ENCODE measurements at places on chromosomes 2 and 18.

DNA sequence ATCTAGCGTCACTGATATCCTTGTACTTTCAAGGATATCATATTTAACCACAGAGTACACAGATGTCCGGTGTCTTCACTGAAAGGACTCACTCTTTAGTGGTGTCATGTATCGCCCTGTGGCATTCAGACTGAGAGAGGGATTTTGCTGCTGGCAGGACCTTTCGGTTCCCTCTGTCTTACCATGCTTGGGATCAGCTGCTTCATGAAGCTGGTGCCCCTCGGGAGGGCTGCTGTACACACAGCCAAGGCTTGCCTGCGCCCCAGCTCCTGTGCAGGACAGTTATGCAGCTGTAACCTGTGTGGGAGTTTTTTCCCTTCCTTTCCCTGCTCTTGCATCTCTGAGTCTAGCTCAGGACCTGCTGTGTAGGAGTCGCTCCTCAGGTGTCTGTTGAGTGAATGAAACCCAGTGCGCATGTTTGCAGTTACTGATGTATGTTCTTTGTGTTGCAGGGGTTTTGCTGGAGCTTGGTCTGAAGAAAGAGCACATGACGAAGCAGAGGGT lies 64.4 kb downstream of the GREB1 start:
- DNase-seq, result peak; percentile 67

- DNase-seq, result no peak
Measured at GRCh38 chr2:241538838-241539615, 19.5 kb upstream of the BOK start.

GRCh38 chr2:47002480-47003381 lies 87.1 kb upstream of the MCFD2 start:
- DNase-seq, result peak; percentile 53

GRCh38 chr2:88828397-88829137 lies 137.1 kb downstream of the RPIA start:
- peak; percentile 66 for DNase-seq

GRCh38 chr2:217301142-217301925 lies 441.5 kb upstream of the TNP1 start:
- DNase-seq, result no peak

GRCh38 chr18:22734791-22735627 lies 198.1 kb upstream of the RBBP8 start:
- DNase-seq, result peak; percentile 30

DNA sequence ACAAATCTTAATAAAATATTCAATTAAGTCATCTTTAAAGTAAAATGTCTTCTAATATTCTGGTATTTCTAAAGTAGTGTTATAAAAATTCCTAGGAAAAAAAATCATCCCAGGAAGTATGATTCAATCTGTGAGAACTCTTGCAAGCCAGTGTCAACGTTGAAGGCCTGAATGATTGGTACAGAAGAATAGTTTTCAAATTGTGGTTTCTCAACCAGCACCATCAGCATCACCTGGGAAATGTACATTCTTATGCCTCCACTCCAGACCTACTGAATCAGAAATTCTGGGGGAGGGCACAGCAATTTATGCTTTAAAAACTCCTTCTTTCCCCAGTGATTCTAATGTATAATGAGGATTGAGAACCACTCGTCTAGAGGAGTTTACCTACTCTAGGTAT lies 62.3 kb upstream of the C2orf15 start:
- DNase-seq, result no peak

- DNase-seq, result no peak
Measured at GRCh38 chr2:145161656-145162055, 641.7 kb upstream of the ZEB2 start.

- no peak for DNase-seq
Measured at GRCh38 chr18:59459369-59460071, 100.5 kb upstream of the LMAN1 start.

- no peak for DNase-seq
Measured at GRCh38 chr2:191051177-191051576, 37.2 kb upstream of the STAT1 start.

DNA sequence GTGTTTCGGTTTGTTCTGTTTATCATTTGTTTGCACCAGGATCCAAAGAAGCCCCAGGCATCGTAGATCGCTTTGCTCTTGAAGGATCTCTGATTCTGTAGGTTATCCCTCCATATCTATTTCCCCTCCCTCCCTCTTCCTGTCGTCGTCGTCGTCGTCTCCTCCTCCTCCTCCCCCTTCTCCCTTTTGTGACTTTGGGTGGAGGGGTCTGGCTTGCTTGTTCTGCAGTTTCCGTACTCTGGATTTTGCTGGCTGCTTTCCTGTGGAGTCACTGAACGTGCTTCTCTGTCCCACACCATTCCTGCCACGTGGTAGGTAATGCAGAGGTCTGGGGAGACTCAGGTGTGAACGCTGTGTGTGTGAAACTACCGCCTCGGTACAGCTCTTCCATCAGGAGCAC lies 225.0 kb downstream of the LDLRAD4 start:
- no peak for DNase-seq

DNA sequence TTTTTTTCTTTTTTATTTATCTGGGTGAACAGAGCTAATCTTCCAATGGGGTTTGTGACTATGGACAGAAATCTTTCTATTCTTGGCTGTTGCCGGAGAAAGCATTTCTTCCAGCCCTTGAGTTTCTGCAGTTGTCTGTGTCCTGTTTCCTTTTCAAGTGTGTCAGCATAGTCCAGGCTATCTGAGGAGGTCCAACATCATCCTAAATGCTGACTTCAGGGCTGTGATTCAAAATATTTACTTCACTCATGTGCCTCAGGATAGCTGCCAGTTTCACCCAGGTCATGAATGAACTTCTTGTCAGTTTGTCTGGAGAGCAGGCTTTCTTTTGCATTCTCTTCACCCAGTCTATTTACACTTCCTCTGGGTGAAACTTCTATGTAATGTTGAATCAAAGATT lies 27.9 kb downstream of the ITGAV start:
- DNase-seq, result no peak

GRCh38 chr2:234401426-234401825 lies 95.5 kb downstream of the ARL4C start:
- DNase-seq, result no peak

- DNase-seq, result no peak
Measured at GRCh38 chr2:15226661-15227060, 334.5 kb downstream of the NBAS start.

- DNase-seq, result no peak
Measured at GRCh38 chr18:22971038-22971437, 37.9 kb downstream of the RBBP8 start.

- DNase-seq, result no peak
Measured at GRCh38 chr2:67660871-67661270, 263.7 kb downstream of the ETAA1 start.

- DNase-seq, result peak; percentile 92
Measured at GRCh38 chr2:20378891-20379519, 28.4 kb upstream of the PUM2 start.

GRCh38 chr2:10400978-10401951 lies 46.9 kb downstream of the ODC1 start:
- no peak for DNase-seq

DNA sequence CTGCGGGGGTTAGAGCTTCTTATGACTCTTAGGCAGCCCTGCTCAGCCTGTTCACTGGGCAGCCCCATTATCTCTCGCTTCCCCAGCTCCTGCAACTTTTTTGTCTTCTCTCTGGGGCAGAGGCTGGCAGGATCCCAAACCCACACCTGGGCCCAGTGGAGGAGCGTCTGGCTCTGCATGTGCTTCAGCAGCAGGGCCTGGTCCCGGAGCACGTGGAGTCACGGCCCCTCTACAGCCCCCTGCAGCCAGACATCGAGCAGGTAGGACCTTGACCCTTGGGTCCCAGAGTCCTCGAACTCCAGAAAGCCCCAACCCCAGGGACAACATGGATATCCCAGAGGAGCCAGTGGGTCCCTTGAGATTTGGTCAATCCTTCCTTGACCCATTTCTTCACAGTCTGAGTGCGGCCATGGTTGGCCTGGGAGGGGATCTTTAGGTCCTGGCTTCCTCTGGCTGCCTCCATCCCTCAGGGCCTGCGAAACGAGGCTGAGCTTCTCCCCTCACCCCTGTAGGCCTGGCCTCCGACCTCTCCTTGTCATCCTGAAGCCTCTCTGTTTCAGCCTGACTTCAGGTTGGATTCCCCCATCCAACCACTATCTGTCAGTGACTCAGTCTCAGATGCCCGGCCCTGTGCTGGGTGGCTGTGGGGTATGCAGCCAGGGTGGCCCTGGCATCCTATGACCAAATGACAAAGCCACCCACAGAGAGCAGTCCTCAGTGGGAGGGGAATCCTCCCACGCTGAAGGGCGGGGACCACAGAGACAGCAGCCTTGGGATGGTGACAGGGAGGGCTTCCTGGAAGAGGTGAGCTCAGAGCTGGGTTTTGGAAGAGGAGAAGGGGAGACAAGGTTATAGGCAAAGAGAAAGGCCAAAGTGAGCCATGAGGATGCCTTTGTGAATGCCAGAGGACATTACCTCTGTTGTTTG lies 214.2 kb downstream of the DYSF start:
- no peak for DNase-seq

GRCh38 chr2:226508683-226509082 lies 290.9 kb downstream of the IRS1 start:
- no peak for DNase-seq

DNA sequence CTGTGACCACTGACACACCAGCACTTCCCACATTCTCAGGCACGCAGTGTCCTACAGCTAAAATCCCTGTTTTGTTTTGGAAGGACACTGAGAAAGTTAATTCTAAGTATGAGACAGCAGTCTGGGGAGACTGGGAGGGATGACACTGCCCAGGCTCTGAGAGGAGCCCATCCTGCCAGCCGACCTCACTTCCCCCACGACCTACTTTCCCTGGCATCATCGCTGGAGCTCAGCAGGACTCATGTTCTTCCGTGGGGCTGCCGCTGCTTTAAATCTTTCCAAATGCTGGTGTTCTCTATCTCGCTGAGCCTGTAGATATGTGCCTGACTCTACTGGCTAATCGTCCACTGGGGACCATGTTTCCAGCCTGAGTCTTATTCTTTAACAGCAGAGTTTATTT lies 68.8 kb upstream of the TMEM200C start:
- DNase-seq, result no peak

GRCh38 chr2:162579986-162580385 lies 236.1 kb downstream of the GCA start:
- no peak for DNase-seq

DNA sequence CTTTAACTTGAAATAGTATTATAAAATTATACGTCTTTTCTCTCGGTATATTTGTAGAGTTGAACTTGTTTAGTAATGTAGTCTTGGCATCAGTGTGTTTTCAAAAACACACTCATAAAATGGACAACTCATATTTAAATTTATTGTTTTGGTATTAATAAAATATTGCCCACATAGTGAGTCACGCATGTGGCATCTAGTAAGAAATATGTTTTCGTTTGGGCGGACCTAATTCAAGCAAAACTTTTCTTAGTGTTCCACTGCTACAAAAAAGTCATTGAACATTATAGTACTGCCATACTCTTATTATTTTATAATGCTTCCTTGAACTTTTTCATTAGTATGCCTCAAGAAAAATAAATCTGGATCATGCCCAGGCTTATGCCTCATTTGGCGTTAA lies 31.1 kb upstream of the FAM237A start:
- DNase-seq, result no peak

- DNase-seq, result no peak
Measured at GRCh38 chr18:25727281-25727985, 363.0 kb downstream of the SS18 start.

- no peak for DNase-seq
Measured at GRCh38 chr2:240628808-240629618, 3.7 kb downstream of the GPR35 start.

- no peak for DNase-seq
Measured at GRCh38 chr18:71678144-71678543, 866.0 kb downstream of the CBLN2 start.

- DNase-seq, result no peak
Measured at GRCh38 chr2:196591621-196592022, 47.9 kb upstream of the CCDC150 start.

- DNase-seq, result peak; percentile 16
Measured at GRCh38 chr2:18483896-18484295, 76.6 kb downstream of the RDH14 start.

DNA sequence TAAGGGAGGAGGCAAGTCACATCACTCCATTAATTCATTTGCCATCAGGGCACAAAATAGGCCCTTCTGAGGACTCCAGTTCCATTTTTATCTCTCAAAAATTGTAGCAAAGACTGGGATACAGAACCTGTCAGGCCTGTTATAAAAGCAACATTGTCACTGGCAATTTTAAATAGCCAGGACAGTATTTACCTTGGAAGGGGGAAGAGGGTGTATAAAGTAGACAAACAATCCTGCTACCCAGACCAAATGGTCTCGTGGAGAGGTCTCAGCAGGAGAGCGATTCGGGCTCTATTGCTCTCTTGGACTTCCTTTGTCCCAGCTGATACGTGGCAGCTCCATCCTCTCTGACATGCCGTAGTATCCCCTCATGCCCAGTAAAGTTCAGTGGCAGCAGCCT lies 740.3 kb upstream of the HS6ST1 start:
- DNase-seq, result no peak

DNA sequence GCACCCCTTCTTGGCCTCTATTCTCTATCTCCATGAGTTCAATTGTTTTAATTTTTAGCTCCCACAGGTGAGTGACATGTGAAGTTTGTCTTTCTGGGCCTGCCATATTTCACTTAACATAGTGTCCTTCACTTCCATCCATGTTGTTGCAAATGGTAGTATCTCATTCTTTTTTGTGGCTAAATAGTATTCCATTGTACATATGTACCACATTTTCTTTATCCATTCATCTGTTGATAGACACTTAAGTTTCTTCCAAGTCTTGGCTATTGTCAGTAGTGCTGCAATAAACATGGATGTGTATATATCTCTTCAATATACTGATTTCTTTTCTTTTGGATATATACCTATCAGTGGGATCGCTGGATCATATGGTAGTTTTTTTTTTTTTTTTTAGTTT lies 9.0 kb downstream of the STRADB start:
- no peak for DNase-seq

DNA sequence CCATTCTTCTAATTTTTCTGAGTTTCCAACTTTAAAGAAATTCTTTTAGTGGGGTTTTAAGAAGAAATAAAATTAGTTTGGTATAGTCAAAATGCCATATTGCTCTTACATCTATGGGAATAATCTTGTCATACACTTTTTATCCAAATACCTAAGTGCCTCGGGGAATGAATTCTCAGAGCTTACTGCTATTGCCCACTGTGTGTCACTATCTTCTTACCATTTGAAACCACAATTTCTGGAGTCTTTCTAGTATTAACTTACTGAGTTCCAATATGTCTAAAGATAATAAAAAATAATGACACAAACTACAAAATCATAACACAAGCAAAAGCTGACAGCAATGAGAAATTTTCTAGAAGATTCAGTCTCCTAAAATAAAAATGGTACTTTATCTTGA lies 23.7 kb upstream of the DNAH6 start:
- no peak for DNase-seq

GRCh38 chr2:109128616-109129355 lies at the start of gene SH3RF3:
Gene SH3RF3, plus strand, starts transcription at chr2:109129205.
- peak; percentile 83 for DNase-seq

DNA sequence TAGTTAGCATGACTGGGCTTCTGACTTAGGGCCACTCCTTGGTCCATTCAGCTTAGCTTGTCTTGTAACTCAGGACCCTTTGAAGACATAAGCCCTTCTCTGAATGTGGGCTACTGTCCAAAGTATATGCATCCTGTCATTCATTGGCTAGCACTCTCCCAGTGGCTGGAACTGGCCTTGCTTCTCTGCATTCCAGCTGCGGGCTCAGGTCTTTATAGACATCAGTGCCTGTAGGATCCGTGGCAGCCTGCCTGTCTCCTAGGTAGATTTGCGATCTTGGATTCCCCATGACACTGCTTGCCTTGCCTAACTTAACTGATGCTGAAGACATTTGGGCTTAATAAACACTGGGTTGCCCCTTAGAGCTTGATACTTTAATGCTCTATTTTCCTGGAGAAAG lies 170.1 kb downstream of the DCC start:
- no peak for DNase-seq

GRCh38 chr2:86453836-86454235 lies 12.7 kb downstream of the KDM3A start:
- DNase-seq, result no peak

All from psoas muscle (tissue), 8 donors.